RCC 7860 (cell line): ENCODE measurements at places on chromosomes 2 and 18.

- DNase-seq, result no peak
Measured at GRCh38 chr2:240140511-240140910, at the start of gene OTOS. Gene OTOS, minus strand, starts transcription at chr2:240140658. Its CDS starts 332 bp downstream, at chr2:240140326.

DNA sequence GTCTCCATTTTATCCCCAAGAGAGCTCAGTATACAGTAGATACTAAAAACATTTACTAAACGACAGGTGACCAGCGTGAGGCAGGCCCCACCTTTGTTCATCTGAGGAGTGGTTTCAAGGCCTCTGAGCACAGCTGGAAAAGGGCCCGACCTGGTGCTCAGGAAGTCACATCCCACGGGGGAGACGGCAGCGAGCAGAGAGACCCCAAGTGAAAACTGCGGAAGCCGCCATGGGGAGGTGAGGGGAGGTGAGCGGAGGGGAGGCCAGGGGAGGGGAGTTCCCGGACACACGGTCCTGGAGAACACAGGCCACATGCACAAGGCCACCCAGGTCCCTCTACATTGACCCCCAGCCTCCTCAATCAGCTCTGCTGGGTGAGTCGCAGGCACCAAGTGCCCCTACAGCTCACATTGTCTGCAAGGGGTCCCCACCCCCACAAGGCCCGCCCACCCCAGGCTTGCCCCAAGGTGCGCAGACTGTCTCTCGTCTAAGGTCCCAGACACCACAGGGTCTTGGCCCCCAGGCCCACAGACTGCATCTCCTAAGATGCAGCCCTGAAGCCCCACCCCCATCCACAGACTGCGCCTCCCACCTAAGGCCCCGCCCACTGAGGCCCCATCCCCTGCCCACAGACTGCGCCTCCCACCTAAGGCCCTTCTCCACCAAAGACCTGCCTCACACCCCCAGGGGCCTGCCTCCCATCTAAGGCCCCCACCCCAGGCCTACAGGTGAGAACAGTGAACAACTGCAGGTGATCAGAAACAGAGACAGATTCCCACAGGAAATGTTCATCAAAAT, 19.1 kb downstream of the PARD6G start:
- DNase-seq, result no peak

DNA sequence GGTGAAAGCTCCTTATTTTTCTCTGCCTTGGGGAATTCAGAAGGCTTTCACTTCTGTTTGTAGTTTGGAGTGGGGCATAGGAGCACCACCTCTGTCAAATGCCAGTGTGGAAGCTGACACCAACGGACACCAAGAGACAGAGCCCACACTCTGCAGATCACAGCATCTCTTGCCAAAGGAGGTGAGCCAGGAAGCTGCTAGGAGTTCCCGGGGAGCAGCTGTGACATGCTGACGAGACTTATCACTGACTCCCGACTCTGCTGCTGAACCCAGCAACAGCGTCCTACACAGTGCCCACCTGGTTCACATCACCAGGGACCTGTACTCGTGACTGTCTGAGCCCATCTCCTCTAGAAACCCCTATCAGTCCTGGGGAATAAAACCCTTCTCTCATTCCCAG, 8.1 kb downstream of the TEX51 start:
- DNase-seq, result no peak

GRCh38 chr2:108958002-108958401, 31.0 kb downstream of the EDAR start:
- DNase-seq, result no peak

- DNase-seq, result no peak
Measured at GRCh38 chr18:56853961-56854360, 202.8 kb downstream of the WDR7 start.

DNA sequence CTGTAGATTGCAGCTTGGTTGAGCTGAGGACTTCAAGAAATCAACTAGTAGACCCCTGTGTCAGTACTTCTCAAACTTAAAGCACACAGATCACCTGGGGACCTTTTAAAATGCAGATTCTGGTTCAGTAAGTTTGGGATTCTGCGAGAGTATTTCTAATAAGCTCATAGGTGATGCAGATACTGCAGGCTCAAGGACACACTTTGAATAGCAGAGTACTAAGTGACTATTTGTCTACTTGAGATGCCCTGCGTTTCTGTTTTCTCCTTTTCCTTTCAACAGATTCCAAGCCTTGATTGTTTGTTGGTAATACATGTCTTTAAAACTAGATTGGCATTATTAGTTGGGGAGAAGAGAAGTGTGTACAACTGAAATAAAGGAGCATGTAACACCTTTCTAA, 6.7 kb downstream of the MIB1 start:
- DNase-seq, result no peak
